ENCODE measurements at places on chromosomes 5 and 9.

- no peak for DNase-seq
Measured at GRCh38 chr9:131677049-131677443, 62.8 kb downstream of the RAPGEF1 start.

DNA sequence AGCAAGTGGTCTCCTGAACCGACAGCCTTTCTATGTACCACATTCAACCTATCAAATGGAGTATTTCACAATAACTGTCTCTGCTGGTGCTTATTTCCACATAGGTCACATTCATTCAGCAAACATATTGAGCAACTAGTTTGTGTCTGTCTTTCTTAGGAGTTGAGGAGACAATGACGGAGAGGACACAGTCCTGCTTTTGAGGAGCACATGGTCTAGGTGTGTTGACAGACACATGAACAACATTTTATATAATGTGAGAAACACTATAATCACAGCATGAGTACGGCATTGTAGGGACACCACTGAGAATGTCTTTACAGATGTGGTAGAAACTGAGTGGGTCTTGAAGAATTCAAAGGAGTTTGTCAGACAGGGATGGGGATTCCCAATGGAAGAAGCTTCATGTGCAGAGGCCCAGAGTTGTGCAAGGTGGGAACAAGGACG lies 28.5 kb downstream of the NFIL3 start:
- DNase-seq, result no peak

GRCh38 chr9:462606-463005 lies 247.9 kb downstream of the DOCK8 start:
- no peak for DNase-seq

DNA sequence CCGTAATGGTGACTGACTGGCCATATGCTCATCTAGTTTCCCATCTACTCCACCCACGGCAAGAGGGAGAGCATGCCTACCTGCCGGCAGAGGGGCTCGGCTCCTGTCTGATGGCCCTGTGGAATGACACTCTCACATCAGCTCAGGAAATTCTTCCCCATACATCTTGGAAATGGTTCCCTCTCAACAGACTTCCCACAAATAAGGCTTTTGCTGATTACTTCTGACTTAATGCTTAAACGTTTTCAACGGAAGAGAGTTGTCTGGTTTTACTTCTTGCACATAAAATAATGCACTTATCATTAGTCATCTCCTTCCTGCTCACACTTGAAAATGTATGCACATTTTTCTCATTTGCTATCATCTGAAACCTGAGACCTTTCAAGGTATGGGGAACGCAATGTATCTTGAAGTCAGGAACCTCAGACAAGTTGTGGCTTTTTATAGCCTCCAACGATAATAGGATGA lies 129.5 kb downstream of the TTLL11 start:
- DNase-seq, result no peak

DNA sequence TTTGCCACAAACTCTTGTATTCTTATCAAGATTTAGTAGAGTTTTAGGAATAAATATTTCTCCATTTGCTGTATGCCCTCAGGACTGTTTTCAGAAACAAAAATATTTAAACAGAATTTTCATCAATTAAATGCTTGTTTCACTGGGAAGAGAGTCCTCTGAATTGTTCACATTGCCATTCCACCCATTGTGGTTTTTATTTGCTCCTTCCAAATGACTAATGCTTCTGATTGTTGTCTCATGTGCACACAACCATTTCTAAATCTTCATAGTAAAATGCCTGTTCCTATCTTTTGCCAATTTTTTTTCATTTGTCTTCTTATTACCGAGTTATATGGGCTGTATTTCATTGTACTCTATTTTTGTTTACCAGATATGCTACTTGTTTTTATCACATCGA lies 10.6 kb downstream of the MARCOL start:
- DNase-seq, result no peak

DNA sequence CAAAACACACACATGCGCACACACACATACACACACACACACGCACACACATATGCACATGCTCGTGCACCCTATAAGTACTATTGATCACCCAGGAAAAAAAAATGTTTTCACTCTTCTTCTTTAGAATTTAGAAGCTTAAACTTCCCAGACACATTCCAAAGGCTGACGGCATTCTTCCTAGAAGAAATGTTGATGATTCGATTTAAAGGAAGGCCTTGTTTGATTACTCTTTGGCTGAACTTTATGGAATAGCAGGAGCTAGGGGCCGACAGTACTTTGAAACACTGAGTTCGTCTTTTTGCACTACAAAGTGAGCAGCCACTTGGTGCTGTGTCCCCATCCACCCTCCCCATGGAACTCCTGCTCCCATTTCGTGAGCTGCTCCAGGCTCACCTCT lies 113.2 kb downstream of the EGFLAM start:
- no peak for DNase-seq

DNA sequence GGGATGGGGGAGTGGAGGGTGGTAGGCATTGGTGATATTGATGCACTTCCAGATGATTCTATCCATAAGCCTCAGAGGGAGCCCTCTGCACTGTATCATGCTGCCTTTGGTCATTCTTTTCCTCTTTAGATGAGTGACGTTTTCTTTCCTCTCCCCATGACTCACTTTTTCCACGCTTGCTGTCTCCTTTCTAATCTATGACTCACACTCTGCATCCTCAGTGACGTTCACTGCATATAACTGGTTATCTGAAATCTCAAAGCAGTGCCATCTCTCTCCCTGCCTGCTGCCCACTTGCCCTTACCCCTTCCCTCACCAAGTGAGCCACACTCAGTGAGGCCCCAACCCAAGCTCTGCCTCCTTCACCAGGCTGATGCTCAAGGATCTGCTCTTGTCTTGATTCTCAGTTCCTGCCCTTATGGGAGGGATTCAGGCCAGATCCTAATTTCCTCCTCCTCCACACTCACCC lies 31.6 kb downstream of the PTGS1 start:
- no peak for DNase-seq

DNA sequence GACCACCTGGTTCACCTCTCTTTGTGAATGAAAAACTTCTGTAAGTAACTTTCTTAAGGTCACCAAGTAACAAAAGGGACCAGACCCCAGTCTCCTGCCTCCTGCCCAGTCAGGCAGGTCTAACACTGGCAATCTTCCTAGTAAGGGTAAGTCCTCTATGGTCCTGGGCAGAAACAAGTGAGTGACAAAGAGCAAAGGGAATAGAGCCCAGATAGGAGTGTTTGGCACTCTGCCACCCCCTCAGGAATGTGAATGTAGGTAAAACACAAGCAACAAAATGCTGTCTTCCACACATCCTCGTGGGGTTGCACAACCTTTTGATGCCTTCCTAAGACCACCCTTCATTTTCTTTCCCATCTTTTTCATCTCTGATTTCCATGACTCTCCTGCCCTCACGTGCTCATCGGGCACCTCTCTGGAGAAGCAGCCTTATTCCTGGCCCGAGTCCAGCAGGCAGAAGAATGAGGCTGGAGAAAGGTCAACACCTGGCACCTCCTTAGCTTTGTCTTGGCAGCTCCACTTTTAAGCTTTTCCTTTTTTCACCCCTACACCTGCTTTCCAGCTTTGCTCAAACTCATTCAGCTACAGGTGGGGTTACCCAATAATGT lies 90.2 kb upstream of the LHFPL2 start:
- no peak for DNase-seq

DNA sequence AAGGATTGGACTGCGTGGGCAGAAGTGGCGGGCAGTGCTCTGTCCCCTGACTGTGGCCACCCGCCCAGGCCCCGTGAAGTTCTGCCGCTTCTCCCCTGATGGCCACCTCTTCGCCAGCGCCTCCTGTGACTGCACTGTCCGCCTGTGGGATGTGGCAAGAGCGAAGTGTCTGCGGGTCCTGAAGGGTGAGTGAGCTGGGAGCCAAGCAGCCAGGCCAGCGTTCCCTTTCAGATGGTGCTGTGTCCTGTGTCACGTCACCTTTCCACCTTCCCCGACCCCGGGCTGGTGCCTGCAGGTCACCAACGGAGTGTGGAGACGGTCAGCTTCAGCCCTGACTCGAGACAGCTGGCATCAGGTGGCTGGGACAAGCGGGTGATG lies 2.3 kb downstream of the WDR38 start:
- DNase-seq, result no peak

DNA sequence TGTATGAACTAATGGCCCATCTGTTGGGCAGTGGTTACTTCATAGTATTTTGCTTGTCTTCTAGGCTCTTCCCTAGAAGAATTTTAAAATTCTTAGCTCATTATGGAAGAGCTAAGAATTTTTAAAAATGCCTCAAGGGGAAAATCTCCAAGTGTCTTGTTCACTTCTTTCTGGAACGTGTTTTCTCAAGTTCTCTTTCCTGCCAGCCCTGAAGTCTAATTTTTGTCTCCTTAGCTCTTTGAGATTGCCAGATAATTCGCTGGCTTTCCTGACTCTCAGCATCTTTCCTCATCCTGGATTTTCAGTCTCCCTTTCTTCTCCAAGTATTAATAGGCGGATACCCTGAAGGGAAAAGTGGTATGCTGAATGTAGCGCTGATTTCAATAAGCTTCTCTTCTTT lies 395.4 kb downstream of the ARRDC3 start:
- no peak for DNase-seq

GRCh38 chr9:27198190-27198589 lies 89.2 kb downstream of the TEK start:
- no peak for DNase-seq

DNA sequence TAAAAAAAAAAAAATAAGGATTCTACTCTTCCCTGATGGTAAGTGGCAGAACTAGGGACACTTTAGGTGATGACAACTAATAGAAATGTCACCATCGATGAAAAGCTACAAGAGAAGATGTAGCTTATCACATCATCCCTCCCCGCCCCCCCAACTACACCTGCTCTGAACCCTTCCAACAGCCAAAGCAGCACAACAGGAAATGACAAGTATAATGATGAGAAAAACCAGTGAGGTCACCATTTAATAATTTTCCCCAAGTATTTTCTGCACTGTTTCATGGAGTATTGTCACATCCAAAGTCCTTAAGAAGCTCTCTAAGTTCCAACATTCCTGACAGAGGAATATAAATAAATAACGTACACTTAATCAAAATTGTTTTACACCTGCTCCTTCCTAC lies 221.4 kb downstream of the EFNA5 start:
- no peak for DNase-seq

All from CD4-positive, alpha-beta T cell treated with Interleukin-15 for 1 hour (primary cell).